ENCODE measurements at places on chromosomes 6 and 20.
A peak's percentile ranks its signal among the peaks of the same experiment; 100 is the strongest.

DNA sequence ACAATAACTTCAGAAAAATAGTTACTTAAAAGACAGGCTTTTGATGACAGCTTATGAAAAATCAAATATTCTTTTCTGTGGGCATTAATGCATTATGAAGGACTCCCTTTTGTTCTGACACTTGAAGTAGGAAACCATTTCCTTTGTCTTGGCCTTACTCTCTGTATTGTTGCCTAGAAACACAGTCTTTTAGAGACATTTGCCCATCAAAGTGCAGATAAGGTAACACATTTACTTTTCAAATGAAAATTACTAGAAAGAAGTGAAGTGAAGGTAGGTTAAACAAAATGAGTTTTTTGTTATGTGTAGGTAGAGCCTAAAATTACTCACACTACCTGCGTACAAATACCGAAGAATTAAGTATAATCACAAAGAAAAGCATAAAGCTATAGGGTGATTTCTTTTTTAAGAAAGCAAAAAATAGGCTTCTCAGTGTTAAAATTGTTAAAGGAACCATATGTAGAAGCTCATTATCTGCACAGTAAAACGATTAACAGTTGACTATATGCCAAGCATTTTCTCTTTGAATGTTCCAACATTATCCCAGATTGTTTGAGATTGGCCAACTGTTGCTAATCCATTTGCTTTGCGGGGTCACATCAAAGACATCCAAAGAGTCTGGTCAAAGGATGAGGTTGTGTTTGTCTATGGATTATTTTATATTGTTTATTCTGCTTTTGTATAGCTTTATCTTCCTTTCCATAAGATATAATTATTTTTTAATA is 542.0 kb upstream of the RNF217 start:
- DNase-seq, result no peak

- DNase-seq, result no peak
Observed at GRCh38 chr6:5300206-5300764, 39.0 kb downstream of the FARS2 start.

- peak; percentile 16 for DNase-seq
Observed at GRCh38 chr20:3980260-3981131, 34.9 kb downstream of the RNF24 start.

DNA sequence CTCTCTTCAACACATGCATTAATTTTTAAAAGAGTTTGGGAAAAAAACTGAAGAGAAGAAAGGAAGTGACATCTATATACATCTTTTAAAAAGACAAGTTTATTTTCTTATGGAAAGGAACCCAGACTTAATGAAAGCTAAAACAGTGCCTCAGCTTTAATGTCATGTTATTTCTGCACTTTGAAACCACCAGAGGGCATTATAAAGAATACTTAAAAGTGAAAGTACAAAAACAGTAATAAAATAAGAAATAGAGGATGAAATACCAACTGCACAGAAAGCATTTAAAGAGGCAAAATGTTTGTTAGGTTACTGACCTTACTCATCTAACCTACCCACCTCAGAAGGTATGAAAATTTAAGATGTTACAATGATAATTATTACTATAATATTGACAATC is 98.8 kb downstream of the HUS1B start:
- peak; percentile 8 for DNase-seq

DNA sequence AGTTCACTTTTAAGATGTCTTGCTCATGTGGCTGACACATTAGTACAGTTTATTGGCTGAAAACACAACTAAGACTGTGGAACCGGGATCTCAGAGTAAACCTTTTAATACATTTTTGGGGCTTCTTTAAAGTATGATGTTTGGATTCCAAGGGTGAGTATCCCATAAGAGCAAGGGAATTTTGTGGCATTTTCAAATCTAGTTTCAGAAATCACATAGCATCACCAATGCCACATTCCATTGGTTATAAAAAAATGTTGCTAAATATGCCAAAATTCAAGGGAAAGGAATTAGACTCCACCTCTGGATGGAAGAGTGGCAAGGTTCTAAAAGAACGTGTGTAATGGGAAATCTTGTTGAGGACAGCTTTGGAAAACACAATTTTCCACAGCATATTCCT is 338.6 kb downstream of the COL12A1 start:
- no peak for DNase-seq

- DNase-seq, result no peak
Observed at GRCh38 chr20:11740975-11741374, 176.7 kb upstream of the BTBD3 start.

DNA sequence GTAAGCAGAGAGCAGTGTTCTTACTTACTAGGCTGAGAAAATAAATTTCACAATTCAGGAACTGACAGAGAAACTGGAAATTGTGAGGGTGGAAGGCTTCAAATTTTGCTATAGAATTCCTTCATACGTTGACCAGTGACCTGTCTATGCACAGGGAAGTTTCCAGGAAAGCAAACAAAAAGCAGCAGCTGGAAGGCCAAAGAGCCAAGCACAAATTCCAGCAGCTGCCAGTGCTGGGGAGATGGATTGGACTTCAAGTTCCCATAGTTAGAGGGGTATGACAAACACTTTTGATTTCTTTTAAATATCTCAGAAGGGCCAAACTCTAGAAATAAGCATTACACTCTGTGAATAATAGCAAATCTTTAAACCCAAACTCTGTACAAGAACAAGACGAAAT is 299.1 kb upstream of the KCNQ5 start:
- DNase-seq, result peak; percentile 26

DNA sequence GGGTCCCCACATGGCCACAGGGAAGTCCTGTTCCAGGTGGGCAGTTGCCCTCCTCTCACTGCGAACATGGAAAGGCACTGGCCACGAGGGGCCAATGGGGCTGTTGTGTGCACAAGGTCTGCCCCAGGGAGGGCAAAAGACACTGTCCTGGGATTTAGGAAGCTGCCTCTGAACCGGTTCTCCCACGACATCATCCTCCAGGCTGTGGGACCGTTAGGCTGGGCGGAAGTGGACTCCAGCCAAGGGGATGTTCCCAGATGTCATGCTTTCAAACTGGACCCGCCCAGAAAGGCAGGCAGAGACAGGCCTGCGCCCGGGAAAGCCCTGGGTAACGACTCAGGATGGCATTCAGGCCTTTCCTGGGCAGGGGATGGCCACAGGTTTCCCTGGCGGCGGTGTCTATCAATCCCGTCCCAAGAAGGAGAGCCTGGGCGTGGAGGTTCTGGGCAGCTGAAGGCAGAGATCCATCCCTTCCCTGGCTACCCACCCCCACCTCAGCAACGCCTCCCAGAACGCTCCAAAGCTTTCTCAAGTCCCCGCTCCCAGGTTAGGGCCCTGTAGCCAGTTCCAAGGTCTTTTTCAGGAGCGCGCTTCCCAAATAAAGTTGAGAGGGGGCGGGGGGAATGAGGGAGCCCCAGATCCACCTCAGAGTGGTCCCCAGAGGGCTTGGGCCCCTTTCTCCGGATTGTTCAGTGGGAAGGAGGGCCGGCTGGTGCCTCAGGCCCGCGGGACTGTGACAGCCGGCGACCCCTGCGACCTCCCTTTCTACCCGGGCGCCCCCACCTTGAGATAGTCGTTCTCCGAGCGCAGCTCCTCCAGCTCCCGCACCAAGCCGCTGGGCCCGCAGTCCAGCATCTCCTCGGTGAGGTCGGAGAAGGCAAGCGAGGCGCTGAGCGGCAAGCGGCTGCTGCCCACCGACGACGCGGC is 13.8 kb upstream of the TLDC2 start:
- peak; percentile 90 for DNase-seq

DNA sequence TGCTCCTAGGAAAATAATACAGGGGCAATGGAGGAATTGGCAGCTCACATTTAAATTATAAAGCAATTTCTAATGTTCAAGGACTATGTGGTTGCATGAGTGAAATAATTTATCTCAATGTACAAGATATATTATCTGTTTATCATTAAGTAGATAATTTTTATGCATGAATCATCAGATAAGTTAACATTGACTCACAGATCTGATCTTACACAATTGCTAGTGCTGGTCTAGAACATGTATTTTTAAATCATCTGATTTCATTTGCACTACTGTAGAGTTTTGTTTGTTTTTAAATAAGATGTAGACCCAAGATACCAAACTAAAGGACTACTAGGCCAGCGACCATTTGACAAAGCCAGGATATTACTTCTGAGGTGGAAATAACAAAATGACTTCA is 199.2 kb downstream of the BMP2 start:
- peak; percentile 21 for DNase-seq

GRCh38 chr20:41510224-41510623 is 108.0 kb downstream of the CHD6 start:
- no peak for DNase-seq

DNA sequence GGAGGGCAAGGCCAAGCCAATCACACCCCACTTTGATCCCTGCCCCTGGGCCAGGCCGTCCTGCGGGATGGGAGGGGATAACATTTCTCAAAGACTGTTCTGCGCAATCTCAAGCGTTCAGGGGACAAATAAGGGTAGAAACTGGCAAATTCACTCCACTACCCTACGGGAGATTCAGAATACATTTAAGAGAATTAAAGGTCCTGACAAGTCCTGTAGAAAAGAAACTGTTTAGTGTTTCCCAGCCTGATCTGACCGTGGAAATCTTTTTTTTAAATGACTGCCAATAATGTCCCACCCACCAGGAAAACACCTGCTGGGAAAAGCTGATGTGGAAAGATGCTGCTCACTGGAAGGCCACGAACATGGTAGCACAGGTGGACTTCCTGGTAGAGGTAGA is 140.6 kb upstream of the RNF24 start:
- no peak for DNase-seq

- DNase-seq, result no peak
Observed at GRCh38 chr6:73558624-73559398, 38.0 kb upstream of the EEF1A1 start.

GRCh38 chr20:32028647-32029372 is 18.6 kb downstream of the CCM2L start:
- DNase-seq, result no peak

DNA sequence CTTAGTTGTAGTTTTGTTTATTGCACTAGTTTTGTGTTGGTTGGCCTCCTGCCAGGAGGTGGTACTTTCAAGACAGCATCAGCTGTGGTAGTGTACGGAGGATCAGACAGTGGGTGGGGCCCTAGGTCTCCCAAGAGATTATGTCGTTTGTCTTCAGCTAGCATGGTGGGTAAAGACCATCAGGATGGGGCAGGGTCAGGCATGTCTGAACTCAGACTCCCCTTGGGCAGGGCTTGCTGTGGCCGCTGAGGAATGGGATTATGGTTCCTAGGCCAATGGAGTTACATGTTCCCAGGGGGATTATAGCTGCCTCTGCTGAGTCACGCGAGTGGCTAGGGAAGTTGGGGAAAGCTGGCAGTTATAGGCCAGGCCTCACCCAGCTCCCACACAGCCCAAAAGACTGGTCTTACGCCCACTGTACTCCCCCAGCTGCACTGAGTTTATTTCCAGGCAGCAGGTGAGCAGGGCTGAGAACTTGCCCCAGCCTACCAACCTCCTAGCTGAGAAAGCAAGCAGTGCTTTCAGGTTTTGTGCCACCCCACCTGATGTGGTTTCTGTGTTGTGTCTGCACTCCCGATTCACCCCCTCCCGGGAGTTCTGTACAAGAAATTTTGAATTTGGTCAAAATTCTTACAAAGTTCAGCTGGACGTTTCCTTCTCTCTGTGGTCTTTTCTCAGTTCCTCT is 24.7 kb downstream of the ZSCAN31 start:
- DNase-seq, result no peak

GRCh38 chr20:44756011-44756688 is 10.5 kb downstream of the KCNK15 start:
- no peak for DNase-seq

GRCh38 chr20:44426879-44427790 is 48.5 kb upstream of the TTPAL start:
- DNase-seq, result no peak

DNA sequence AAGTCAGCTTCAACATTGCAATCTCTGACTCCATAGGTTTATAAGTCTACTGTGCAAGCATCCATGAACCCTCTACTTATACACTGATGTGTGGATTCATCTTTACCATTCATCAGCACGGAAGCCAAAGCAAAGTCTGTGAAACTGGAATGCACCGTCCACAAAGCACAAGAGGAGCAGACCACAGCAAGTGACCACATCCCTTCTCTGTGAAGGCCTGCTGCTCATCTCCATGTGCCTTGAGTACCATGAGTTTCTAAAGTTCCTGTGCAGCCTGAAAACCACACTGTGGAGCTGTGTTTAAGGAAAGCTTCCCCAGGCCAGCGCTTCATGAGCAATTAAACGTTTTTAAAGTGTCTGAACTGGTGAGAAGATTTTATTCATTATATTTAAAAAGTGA is 20.0 kb downstream of the GABRR1 start:
- no peak for DNase-seq

- DNase-seq, result no peak
Observed at GRCh38 chr20:2604506-2604835, 48.0 kb upstream of the NOP56 start.

GRCh38 chr6:81656231-81656630 is 96.2 kb downstream of the TENT5A start:
- DNase-seq, result no peak

GRCh38 chr6:44804546-44805159 is 417.1 kb downstream of the CDC5L start:
- DNase-seq, result no peak

GRCh38 chr20:13220904-13221297 is at the start of gene ISM1:
ISM1 (plus strand) TSS chr20:13221274; CDS start chr20:13221777, 503 bp downstream.
- DNase-seq, result no peak

GRCh38 chr6:97524811-97525210 is 241.8 kb upstream of the MMS22L start:
- DNase-seq, result no peak

DNA sequence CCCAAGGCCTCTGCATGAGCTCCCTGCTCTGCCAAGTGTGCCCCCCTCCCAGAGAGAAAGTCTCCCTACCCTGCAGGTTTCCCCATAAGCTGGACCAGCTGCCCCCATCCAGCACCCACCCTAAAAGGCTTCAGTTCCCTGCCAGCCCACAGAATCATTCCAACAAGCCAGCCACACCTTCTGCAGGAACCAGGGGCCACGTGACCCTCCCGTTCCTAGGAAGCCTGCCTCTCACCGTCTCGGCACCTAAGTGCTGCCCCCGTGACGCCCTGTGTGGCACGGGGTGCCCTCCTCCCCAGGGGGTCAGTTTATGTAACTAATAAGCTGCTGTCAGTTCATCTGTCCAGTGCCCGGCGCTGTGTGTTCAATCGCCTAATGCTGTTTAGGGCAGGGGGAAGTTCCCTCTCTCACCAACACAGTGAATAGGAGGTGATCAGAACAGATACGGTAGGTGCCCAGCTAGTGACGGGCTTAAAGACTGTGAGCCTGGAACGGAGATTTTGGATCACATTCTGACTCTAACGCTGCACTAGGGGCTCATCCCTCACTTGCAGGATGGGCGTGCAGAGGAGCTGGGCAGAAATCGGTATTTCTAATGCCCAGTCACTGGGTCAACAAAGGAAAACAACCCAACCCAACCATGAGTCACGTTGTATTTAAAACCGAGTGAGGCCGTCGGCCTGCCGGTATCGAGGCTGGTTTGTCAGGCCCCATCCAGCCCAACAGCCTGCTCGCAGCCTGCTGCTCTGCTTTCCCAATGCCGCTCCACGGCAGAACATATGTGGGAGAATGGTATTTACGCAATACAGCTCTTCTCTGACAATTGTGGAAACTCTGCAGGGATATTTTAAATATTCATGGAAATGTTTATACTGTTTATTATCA is 56.0 kb downstream of the RAMACL start:
- no peak for DNase-seq

GRCh38 chr6:166237617-166238016 is 70.0 kb upstream of the TBXT start:
- DNase-seq, result peak; percentile 1
